Dorsolateral prefrontal cortex (tissue), 122 donors: ENCODE measurements at places on chromosomes 3 and 15. TPM values are rescaled to one million over a fixed set of nuclear protein-coding genes. Genes with fewer than 3 reads are reported as not detected.

Gene PLSCR5
- not detected for total RNA-seq

Gene SCN11A
- 0.38 TPM for total RNA-seq

Gene ASB14
- not detected for total RNA-seq

Gene LMAN1L
- total RNA-seq: 2.4 TPM

Gene TUSC7
- total RNA-seq: not detected

Gene PCLAF
- 0.61 TPM for total RNA-seq

Gene SLC12A1
- total RNA-seq: 2.0 TPM

Gene RAB6B
- total RNA-seq: 329 TPM

Gene CCDC39
- 2.5 TPM for total RNA-seq

Gene XCR1
- not detected for total RNA-seq

Gene SETD2
- total RNA-seq: 62.1 TPM

Gene MASP1
- total RNA-seq: 9.0 TPM

Gene DNAJB8
- not detected for total RNA-seq

- no peak for DNase-seq
Measured at GRCh38 chr3:4314688-4315087, 11.5 kb downstream of the SETMAR start.

DNA sequence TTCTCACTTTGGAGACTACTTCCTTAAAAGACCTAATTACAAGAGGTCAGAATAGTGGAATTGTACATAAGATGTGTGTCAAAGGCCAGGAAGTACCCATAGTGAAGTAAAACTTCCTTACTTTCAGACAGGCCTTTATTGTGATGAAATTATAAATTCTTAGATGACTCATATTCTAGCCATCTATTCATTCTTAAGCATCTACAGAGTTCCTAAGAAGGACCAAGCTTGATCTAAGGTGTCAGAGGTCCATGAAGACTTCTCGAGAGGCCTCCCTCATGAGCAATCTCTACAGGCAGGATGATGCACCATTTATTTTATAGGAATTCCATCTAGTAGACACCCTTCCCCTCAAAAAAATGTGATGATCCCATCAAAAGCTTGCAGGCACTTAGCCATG, 493.3 kb downstream of the MAGI1 start:
- no peak for DNase-seq

- DNase-seq: no peak
Measured at GRCh38 chr3:414063-414462, 217.5 kb downstream of the CHL1 start.

DNA sequence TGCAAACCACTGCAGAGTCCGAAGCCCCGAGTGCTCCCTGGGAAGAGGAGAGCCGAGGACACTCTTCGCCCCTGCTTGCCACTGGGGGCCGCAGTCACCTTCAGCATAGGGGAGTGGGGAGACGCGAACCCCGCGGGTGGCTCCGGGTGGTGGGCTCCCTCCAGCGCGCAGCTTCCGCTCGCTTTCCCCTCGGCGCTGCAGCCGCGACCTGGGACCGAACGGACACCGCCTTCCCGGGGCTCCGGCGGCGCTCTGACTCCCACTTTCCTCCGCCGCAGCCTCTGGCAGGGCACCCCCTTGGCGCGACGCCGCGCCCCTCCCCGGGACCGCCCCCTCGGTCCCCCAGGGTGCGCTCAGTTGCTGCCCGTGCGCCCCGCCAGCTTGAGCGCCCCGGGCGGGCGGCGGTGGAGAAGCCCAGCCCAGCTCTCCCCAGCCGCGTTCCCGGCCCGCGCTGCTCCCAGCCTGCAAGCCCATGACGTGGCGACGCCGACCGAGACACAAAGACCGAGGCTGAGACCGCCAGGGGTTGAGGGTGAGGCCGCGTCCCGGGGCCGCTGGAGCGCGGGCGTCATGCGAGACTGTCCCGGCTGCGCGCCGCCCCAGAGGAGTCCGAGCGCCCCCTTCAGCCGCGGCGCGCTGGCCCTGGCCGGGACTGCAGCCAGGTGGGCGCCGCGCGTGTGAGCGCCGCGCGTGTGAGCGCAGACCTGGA, at the start of gene MINAR1:
MINAR1 (plus strand) TSS at position 701 of the 709 bp plus-strand sequence. CDS start 23,812 bp downstream, outside the sequence.
- no peak for DNase-seq

DNA sequence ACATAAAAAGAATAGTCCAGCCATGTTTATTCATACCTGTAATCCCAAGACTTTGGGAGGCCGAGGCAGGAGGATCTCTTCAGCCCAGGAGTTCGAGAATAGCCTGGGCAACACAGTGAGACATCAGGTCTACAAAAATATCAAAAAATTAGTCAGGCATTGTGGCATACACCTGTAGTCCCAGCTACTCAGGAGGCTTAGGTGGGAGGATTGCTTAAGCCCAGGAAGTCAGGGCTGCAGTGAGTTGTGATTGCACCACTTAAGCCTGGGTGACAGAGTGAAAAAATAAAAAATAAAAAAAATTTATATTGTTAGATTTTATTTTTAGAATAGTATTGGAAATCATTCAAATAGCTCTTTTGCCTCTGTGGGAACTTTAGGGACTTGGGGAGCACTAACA, 12.8 kb upstream of the TM4SF1 start:
- DNase-seq: no peak

GRCh38 chr3:14170531-14171159, 7.8 kb downstream of the XPC start:
- DNase-seq: no peak

GRCh38 chr3:105233010-105233409, 133.7 kb upstream of the ALCAM start:
- no peak for DNase-seq

DNA sequence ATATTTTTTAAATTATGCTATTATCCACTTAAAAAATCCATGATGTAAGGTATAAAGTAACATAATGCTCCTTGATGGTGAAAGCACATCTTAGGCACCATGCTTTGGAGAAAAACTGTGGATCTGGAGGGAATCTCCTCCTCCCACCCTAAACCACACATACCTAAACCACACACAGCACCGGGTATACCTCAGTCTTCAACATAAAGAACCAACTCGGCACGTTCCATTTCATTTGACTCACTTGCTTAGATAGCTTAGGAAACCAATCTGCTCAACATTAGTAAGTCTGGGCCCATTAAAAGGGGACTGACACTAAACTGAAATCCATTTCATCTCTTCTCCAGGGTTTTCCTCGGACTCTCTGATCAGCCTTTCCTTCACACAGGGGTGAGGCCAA, 945.7 kb upstream of the CFAP20DC start:
- no peak for DNase-seq

DNA sequence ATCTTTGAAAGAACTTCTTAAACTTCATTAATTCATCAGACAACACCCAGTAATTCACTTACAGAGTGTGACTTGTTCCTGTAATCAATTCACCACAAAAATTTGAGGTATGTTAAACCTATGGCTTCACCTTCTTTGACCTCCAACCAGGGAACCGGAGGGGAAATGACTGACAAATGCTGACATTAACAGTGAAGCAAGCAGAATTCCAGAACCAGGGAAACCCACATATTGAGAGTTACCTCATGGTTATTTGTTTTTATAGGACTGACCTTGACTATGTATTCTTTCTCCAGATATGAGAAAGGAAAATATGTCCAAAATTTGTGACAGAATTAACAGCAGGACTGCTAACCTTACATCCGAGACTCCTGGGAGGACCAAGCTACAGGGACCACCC, 2.7 kb downstream of the P3H2 start:
- no peak for DNase-seq

DNA sequence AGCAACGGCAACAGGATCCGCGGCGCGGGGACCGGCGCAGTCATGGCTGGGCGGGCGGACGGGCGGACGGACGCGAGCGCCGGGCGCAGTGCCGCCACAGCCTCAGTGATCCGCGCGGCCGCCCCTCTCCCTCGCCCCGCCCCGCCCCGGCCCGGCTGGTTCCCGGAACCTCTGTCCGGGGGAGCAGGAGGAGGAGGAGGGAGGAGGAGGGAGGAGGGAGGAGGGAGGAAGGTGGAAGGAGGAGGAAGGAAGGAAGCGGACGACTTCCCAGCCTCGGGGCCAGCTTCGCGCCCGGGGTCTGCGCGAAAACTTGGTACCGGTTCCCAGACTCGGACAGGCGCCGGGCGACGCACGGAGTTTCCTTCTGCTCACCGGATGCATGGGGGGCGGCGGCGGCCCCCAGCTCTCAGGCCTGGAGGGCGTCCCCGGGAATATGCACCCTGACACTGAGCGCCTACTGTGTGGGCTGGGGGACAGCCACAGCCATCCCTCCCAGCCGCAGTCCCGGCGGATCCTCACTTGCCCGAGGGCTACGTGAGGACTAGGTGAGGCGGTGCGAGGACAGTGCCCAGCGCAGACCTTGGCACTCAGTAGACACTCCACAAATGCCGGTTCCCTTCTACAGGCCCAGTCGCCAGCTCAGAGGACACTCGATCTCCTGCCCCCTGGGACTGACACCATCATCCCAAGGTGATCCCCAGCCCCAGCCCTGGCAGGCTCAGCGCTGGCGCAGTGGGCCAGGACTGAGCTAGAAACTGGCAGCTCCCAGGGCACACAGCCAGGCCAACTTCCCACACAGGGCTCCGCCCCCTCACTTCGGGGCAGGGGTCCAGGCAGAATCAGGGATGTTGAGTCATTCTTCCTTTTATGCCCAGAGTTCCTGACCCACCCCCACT, at the start of gene SHISA5:
SHISA5 (minus strand) TSS at position 124 of the 896 bp plus-strand sequence; CDS start at position 44, 80 bp downstream.
- no peak for DNase-seq

- peak; percentile 83 for DNase-seq
Measured at GRCh38 chr3:197791113-197791891, at the start of gene LRCH3. Gene LRCH3 (plus strand): TSS chr3:197791254. CDS start chr3:197791279, 25 bp downstream.

DNA sequence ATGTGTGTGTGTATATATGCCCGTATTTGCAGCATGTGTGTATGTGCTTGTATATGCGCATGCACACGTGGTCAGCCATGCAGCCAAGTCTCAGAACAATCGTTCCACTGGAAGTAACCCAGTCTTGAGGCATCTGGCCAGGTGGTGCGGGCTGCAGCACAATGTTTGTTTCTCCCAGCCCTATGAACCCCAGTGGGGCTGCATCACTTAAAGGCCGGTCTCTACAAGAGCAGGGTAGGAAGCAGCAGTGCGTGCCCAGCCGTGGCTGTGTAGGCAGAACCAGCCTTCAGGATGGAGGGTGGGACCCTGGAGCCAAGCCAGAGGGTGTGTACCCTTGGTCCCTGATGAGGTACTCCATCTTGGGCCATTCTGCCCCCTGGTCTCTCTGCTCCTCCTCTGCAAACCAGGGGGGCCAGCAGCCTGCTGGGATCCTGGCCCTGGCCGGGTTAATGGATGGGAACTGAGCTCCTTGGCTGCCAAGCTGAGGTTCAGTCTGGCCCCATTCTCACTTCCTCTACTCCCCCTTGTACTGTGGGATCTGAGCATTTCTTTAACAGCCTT, 11.8 kb downstream of the KLF13 start:
- DNase-seq: no peak

- DNase-seq: no peak
Measured at GRCh38 chr3:124787476-124788195, 57.4 kb downstream of the UMPS start.

GRCh38 chr3:108008931-108009639, 81.7 kb downstream of the CD47 start:
- DNase-seq: no peak

GRCh38 chr15:63000706-63001105, 41.8 kb upstream of the TPM1 start:
- no peak for DNase-seq

DNA sequence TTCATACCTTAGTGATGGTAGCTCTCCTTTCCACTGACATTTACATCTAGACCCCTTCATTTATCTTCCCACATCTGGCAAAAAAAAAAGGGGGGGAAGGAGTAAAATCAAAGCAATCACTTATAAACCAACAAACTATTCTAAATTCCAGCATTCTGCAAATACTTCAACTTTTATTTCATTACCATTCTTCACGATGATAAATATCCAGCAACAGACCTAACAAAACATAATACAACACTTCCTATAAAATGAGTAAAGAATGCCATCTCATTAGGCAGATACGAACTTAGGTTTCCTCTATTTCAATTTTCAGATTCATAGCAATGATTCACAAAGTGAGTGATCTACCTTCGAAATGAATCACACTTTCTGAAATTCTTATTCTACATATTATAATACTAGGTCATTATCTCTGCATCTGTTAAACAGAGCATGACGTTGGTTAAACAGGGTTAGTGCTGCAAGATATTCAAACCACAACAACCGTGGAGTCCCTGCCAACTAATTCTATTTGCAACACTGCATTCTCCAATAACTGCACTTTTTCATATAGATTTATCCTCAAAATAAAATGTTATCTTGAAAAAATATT, at the start of gene LRRFIP2:
LRRFIP2 (minus strand) TSS at position 51 of the 595 bp plus-strand sequence. CDS start 25,599 bp downstream, outside the sequence.
- DNase-seq: no peak

GRCh38 chr3:143139762-143140161, 20.2 kb downstream of the CHST2 start:
- no peak for DNase-seq

DNA sequence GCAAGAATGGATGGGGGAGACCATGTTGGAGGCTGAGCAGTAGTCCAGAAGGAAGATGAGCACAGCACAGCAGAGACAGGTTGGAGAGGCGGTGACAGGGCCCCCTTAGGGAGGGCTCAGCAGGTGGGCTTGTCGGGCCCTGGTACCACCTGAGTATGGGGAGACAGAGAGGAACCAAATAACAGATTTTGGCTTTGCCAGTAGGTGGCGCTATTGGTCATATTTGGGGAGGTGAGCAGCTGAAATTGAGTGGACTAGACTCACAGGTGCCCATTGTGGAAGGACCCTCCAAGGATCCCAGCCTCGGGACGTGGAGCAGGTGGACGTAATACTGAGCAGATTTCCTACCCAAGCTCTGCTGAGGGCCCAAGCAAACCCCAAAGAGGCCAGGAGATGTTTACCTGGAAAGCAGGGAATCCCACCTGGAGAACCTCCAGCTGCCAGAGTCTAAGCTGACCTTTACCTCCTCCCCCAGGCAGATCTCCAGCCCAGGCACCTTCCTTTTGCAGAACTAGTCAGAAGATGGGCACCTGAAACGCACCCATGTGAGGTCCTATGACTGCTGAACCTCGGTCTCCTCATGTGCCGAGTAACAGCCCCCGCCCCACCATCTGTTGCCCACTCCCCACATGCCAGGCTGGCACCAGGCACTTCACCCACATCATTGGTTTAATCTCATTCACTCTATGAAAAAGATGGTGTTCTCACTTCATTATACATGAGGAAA, 24.6 kb upstream of the CORO2B start:
- no peak for DNase-seq

- DNase-seq: no peak
Measured at GRCh38 chr3:115099986-115100571, 47.0 kb downstream of the ZBTB20 start.

DNA sequence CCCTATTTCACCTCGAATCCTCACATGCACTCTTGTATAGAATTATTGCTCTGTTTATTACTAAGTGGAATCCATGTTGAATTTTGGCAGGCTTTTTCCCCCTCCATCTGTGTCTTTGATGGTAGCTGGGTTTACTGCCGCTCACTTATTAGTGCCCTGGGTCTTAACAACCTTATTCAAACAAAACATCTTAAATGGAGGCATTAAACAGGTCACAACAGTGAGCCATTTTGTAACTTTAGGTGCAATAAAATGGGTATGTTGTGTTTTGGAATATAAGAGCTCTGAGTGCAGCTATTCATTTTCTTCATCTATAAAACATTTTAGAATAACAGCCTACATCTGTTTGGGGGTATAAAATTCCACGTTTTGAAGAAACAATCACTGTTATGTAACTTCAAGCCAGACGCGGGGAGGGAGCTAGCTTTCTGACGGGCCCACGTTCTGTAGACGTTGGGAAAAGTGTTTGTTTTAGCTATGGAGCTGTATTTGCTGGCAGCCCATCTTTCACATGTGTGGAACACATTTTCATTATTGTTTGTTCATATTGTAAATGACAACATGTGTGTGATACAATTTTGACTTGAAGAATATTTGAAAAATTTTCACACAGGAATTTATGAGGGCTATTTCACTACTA, 122.0 kb downstream of the SLC25A26 start:
- DNase-seq: no peak
